ENCODE measurements at places on chromosomes 3 and 15.
A peak's percentile ranks its signal among the peaks of the same experiment; 100 is the strongest.

DNA sequence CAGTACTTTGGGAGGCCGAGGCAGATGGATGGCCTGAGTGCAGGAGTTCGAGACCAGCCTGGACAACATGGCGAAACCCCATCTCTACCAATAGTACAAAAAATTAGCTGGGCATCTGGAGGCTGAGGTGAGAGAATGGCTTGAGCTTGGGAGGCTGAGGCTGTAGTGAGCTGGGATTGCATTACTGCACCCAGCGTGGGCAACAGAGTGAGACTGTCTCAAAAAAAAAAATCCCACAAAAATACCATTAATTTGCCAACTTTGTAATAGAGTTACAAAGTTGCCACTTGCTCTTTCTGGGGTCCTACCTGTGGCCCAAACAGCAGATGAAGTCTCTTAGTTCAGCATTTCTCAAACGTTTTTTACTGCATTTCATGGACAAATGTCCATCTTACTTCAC is 6.0 kb upstream of the TFRC start:
- DNase-seq = no peak

DNA sequence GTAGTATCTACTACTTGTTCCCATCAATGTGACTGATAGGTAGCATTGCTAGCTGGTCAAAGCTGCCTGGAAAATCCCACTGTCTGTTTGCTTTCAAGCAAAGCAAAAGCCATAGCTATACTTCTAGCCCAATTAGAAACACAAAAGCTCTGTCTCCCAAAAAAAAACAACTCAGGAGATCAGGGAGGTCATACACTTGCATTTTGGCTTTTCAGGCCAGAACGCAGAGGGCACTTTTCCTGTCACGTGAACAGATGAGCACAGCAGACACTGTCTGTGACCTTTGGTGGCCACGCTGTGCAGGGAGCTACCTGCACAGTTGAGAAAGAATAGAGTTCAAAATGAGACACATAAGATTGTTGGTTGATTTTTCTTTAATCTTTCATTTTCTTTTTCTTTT is 441.7 kb upstream of the PDZRN3 start:
- DNase-seq = no peak

DNA sequence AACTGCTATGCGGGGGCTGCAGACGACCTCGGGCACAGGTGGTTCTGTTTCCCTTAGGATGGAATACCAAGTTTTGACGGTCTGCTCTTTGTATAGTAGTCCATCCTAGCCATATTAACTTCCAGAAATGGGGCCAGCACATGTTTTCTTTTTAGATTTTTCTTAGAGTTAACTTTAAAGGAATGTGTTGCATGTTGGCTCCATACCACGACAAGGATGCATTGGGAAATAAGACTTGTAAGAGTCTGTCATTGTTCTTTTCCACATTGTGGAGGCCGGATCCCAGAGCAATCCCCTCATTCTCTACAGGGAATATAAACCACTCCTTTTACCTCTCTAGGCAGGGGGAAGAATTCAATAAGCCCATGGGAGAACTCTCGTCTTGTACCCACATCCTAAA is 87.1 kb upstream of the PLSCR4 start:
- peak; percentile 20 for DNase-seq

- DNase-seq = no peak
Observed at GRCh38 chr3:65168547-65168946, 480.7 kb upstream of the ADAMTS9 start.

DNA sequence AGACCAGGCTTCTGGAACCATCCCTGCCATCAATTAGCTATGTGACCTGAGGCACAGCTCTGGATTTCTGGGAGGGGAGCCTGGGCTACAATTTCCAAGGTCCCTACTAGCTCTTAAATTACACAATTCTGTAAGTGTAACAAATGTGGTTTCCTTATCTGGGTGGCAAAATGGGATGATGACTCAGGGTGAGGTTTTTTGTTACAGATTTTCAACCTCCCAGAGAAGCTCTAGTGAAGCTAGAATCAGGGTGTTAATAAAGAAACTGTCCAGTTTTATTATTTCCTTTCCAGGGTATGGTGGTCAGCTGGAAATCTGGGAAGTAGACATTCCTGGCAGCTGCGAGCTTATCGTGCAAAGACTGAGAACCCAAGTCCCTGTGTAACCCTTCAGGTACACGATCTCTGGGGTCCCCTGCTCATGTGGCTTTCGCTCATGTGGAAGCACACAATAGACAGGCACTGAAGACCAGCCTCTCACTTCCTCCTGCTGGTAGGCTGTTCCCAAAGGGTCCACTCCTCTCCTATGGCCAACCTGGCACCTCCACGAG is 7.3 kb downstream of the RAB27A start:
- peak; percentile 82 for DNase-seq

GRCh38 chr3:154829929-154830328 is 250.2 kb upstream of the MME start:
- DNase-seq = no peak

DNA sequence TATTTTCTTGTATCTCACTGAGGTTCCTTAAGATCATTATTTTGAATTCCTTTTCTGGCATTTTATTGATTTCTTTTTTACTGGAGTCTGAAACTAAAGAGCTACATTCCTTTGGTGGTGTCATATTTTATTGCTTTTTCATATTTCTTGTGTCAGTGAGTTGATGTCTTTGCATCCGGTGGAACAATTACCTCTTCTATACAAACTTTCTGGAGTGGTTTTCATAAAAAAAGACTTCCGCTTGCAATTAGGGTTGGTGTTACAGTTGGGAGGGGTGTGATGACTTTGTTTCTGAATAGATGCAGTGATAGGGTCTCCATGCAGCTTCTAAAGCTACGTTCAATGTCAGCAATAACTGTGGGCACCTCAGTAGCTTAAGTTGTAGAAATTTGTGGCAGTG is 181.7 kb downstream of the LPP start:
- no peak for DNase-seq

GRCh38 chr3:123027292-123028232 is at the start of gene SEMA5B:
Gene SEMA5B (minus strand): TSS chr3:123027763. CDS start chr3:122961263, 66,500 bp downstream.
- peak; percentile 59 for DNase-seq

DNA sequence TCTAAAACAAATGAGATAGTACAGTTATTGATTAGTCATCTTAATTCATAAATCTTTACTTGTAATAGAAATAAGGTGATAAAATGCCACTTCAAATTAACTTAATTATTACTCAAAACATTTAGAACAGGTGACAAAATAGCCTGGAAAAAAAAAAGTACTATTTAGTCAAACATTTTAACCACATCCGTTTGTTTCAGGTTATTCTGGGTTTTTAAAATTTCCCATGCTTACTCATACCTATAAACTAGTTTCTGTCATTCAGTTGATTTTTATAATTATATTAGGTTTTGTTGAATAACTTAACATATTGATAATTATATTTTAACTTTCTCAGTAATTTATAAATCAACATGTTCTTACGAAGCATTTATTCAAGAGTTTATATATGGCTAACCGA is 483.0 kb downstream of the ROBO1 start:
- no peak for DNase-seq

DNA sequence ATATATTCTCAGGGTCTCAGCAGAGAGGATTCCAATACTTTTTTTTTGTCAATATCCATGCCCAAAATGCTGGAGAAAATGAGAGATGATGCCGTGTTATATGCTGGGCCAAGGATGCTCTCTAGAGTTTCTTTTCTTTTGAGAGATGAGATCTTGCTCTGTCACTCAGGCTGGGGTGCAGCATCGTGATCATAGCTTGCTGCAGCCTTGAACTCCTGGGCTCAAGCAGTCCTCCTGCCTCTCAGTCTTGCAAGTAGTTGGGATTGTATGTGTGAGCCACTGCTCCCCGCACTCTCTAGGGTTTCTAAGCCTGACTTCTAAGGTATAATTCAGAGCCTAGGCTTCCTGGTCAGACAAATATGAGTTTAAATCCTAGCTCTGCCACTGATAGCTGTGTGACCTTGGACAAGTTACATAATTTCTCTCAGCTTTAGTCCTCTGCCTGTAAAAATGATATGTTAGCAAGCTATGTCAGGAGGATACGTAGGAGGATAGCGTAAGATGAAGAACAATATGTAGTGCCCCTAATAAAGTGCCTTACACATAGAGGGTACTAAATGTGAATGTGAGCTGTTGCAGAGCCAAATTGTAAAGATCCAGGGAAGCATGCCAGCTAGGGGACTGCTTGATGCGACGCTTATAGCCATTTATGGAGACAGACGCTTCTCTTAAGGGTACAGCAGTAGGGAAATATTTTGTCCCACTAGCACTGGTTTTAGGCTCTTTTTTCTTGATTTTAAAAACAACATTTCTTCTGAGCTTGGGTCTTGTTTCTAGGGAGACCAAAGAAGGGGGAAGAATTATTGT is 7.4 kb downstream of the STARD9 start:
- no peak for DNase-seq

DNA sequence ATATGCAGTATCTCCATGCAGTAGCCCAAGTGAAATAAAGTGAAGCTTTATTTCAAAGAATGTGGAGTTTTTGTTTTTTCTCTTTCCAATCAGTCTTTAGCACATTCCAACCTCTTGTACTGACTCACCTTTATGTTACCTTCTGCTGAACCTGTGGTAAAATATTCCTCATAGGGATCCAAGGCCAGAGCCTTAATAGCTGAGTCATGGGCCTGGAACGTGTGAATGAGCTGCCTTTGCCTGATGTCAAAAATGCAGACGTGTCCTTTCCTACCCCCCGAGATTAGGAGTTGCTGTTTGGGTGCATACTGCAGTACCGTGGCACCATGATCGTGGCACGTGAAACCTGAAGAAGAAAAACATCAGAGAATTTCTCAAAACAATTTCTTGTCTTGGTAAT is 108.5 kb downstream of the GLDN start:
- DNase-seq = peak; percentile 3

- no peak for DNase-seq
Observed at GRCh38 chr3:46935989-46936558, 40.5 kb downstream of the CCDC12 start.

- no peak for DNase-seq
Observed at GRCh38 chr3:121295979-121296378, 249.8 kb downstream of the POLQ start.

GRCh38 chr15:59300618-59301139 is 72.0 kb downstream of the MYO1E start:
- no peak for DNase-seq

DNA sequence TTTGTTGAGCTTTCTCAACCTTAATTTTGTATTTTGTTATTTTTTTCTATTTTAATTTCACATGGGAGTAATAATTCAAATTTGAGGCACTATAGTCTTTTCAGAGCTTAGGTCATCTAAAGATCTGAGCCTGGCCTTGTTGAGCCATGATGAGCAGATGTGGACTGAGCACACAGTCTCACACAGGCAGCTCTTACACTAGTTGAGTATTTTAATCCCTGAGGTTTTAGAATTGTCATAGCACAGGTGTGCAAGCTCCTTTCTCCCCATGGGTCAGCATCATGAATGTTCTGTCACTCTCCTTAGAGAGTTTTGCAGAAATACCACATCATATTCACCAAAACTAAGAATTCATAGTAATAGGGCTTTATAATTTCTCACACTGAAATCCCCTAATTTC is 4.9 kb downstream of the ZBTB38 start:
- no peak for DNase-seq

Measured in GM23248 (cell line).